ENCODE measurements at places on chromosomes 3 and 15.

DNA sequence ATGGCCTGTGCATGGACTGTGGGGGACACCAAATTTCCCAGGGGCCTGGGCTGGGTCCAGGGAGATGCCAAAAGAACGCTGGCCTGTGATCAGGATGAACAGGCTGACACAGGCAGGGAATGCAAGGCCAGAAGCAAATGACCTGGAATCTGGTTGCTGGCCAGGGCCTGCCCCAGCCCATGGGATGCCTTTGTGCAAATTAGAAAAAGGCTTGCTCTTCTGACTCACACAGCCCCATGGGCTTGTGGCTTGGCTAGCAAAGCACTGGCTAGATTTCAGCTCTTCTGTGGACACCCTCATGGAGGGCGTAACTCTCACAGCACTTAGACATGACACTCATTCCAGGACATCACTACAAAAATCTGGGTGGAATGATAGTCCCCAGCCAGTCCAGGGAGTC, 356.0 kb downstream of the SHQ1 start:
- no peak for DNase-seq

DNA sequence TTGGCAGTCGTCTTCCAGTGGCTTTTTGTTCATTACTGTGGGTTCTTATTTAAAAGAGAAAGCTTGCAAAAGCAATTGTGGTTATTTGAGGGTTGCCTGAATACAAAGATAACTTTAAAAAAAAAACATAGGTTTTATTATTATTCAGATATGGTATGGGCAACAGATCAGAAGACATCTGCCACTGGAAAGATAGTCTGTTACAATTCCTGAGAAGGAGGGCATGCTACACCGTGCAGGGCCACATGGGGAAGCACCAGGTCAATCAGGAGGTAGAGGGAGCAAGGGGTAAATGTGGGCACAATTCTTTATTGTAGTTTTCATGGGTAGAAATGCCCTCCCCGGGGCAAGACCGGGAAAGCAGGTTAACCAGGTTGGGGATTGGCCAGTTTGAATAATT, 46.5 kb downstream of the BBS4 start:
- no peak for DNase-seq

DNA sequence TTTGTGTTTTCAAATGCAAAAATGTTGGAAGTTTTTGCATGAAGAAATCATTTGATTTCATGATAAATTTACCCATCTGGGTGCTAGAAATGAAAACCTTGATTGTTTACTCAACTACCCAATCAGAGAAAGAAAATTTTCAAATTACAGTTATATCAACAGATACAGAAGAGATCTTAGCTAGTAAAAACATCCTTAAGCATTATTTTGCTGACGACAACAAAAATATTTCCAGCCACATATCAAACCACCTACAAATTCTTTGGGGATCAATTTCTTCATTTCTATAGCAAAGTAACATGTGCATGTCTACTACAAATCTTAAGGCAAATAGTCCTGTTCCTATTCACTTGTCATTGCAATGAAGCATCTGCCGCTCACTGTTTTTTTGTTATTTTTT, 530.3 kb downstream of the ZIC1 start:
- DNase-seq: no peak

- no peak for DNase-seq
These were observed 60.1 kb downstream of the MGLL start for GRCh38 chr3:127762077-127762786.

DNA sequence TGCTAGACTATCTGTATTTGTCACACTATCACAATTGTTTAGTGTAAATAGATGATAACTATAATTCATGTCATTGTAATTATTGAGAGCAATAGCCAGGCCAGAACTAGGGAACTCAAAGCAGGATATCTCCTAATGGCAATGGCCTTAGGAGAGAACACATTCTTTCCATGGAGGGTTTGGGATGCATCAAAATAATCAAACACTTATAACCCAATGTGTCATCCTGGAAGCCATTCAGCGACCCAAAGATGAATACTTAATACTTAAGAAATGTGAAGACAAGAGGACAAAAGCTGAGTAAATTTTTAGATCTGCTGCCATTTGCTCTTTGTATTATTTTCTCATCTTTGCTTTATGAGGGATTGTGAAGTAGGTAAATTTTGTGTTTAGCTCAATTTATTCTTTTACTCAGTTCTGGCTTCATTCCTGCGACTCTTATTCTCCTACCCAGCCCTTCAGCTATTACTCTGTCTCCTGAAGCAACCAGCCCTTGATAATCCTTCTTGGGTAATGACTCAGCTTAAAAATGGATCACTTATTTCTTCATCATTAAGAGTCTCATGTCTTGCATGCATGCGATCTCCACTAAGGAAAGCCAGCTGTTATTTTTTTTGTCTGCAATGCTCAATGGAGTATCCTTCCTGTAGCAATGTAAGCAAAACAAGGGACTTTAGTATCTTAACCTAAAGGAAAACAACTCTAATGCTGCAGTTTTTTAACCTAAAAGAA, 2.0 kb downstream of the OR4F15 start:
- DNase-seq: no peak

All from glutamatergic neuron (in vitro differentiated cells).